ENCODE measurements at places on chromosomes 12 and 14. TPM values are rescaled to one million over a fixed set of nuclear protein-coding genes. Genes with fewer than 3 reads are reported as not detected.

The SLC39A2 gene
- polyA plus RNA-seq, result not detected

The ART4 gene
- not detected for polyA plus RNA-seq

The NRXN3 gene
- not detected for polyA plus RNA-seq

DNA sequence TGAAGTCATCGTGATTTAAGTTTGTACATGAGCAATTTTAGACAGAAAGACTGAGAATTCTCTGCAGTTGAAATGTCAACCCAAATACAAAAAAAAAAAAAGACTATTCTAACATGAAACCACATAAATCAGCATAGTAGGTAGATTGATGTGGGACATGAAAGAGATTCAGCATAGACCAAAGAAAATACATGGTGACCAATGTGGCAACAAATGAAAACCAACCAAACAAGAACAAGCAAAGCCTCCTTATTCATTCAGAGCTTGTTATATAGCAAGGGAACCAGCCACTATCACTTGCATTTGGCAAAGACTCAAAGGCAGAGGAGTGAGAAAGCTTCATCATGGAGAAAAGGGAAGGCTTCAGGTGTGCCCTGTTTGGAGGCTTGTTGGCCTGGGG is 144.4 kb upstream of the TMPO start:
- no peak overlapping the region for H3K4me3 ChIP-seq
- no peak overlapping the region for H3K27ac ChIP-seq
- H3K4me1 ChIP-seq, result no peaks in the 10 kb centered on the region
- DNase-seq, result no peak
- H3K27me3 ChIP-seq, result peaks cover 28% of the 10 kb centered on the region
- no peaks in the 10 kb centered on the region for H3K36me3 ChIP-seq

DNA sequence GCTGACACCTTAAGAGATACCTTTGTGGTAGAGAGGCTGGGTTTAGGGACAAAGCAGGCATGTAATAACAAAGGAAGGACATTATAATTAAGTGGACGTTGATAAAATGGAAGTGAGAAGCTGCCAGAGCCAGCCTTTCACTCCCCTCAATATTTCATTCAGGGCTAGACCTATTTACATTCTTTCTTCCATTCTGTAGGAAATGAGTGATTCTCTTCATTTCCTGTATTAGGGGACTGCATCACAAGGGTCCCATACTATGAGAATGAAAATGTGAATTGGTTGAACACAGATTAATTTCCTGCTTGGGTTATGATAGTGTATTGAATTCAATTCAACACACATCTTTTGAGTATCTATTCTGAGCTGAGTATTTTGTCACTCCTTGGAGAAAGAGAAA is 143.0 kb downstream of the OTOGL start:
- H3K27ac ChIP-seq, result no peak overlapping the region
- H3K27me3 ChIP-seq, result no peaks in the 10 kb centered on the region
- no peaks in the 10 kb centered on the region for H3K4me1 ChIP-seq
- no peak overlapping the region for H3K4me3 ChIP-seq
- H3K36me3 ChIP-seq, result no peaks in the 10 kb centered on the region

DNA sequence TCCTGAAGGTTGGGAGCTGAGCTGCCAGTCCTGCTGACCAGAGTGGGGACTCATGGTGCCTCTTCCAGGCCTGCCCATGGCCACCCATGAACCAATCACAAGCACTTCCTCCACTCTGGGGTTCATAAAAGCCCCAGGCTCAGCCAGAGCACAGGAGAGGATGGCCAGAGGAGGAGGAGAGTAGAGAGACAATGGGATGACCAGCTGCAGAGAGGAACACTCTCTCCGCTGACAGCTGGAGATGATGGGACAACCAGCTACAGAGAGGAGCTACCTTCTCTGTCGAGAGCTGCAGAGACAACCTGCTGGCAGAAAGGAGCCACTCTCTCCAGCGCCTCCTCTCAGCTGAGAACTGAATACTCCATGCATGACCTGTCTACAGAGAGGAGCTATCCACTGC is 886.1 kb downstream of the BCL11B start:
- H3K4me1 ChIP-seq, result no peaks in the 10 kb centered on the region
- no peak overlapping the region for H3K4me3 ChIP-seq
- no peaks in the 10 kb centered on the region for H3K27me3 ChIP-seq
- no peak overlapping the region for H3K27ac ChIP-seq

- peak; percentile 32 for DNase-seq
- H3K4me3 ChIP-seq, result peak overlapping the region; percentile 91
- peaks cover 52% of the 10 kb centered on the region for H3K27me3 ChIP-seq
- peak overlapping the region; percentile 87 for H3K27ac ChIP-seq
Observed at GRCh38 chr12:24561882-24562770, 386.8 kb downstream of the BCAT1 start.
